ENCODE measurements at places on chromosomes 13 and 19. TPM values are rescaled to one million over a fixed set of nuclear protein-coding genes. Genes with fewer than 3 reads are reported as not detected.

The CD33 gene
- total RNA-seq, result 2.6 TPM

DNA sequence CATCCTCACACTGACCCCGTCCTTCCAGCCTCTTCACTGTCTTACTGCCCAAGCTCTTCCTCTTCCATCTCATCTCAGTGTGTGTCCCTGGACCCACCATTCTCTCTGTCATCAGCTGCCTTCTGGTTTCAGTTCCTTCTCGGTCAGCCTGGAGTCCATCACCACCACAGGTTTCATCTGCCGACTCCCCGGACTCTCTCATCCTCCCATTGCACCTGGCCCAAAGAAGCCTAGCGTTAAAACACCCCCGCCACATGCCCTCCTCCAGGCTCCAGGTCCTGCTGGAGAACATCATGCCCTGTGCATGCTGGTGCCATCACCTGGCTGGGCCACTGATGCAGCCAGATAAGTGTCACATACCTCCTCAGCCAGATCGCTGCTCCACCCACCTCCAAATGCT, 122.1 kb upstream of the GPR12 start:
- no peaks in the 10 kb centered on the region for H3K36me3 ChIP-seq
- no peak for DNase-seq
- no peak overlapping the region for H3K27ac ChIP-seq
- no peak overlapping the region for H3K4me3 ChIP-seq
- H3K4me1 ChIP-seq, result no peaks in the 10 kb centered on the region

DNA sequence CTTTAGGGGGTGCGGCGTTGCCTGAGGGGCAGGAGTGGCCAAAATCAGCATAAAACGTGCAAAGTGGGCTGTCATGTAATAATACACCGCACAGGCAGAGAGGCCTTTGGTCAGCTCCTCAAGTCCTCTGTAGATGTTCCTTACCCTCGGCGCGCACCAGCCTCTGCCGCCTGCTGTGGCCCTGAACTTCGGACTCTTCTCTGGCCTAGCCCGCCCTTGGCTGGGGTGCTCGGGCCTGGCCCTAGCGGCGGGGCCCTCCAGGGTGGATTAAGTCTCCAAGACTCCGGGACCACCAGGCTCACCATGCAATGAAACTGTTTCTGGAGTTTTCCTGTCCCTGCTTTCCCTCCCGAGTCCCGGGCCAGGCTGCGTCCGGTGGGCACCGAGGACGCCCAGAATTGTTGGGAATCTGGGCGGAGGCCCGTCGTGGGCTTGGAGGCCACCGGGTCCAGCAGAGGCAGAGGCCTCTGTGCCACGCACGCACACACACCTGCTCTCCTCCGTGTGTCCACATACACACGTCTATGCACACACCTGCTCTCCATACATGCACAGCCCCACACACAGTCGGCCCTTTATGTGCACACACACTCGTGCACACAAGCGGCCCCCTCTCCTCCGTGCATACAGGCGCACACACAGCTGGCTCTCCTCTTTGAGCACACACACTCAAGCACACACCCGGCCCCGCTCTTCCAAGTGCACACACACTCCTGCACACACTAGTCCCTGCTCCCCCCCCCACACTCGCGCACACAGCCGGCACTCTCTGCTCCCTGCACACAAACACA, 1.5 kb upstream of the TFDP1 start:
- no peak overlapping the region for H3K27ac ChIP-seq
- no peaks in the 10 kb centered on the region for H3K36me3 ChIP-seq
- H3K4me3 ChIP-seq, result no peak overlapping the region
- H3K4me1 ChIP-seq, result peaks cover 10% of the 10 kb centered on the region
- peak; percentile 6 for DNase-seq

The TMEM38A gene
- 1.5 TPM for total RNA-seq

GRCh38 chr19:16293118-16294091, 31.2 kb upstream of the KLF2 start:
- H3K27ac ChIP-seq, result peak overlapping the region; percentile 86
- H3K27me3 ChIP-seq, result no peaks in the 10 kb centered on the region
- peaks cover 14% of the 10 kb centered on the region for H3K4me1 ChIP-seq
- no peaks in the 10 kb centered on the region for H3K36me3 ChIP-seq
- peak; percentile 66 for DNase-seq
- H3K4me3 ChIP-seq, result peak overlapping the region; percentile 30

GRCh38 chr13:99214232-99214631, 13.6 kb downstream of the UBAC2 start:
- no peak overlapping the region for H3K4me3 ChIP-seq
- no peaks in the 10 kb centered on the region for H3K27me3 ChIP-seq
- H3K4me1 ChIP-seq, result peaks cover 27% of the 10 kb centered on the region
- no peak overlapping the region for H3K27ac ChIP-seq
- no peaks in the 10 kb centered on the region for H3K36me3 ChIP-seq
- DNase-seq, result no peak

GRCh38 chr13:30705680-30706079, 29.7 kb upstream of the ALOX5AP start:
- H3K4me3 ChIP-seq, result no peak overlapping the region
- no peaks in the 10 kb centered on the region for H3K27me3 ChIP-seq
- no peaks in the 10 kb centered on the region for H3K4me1 ChIP-seq
- H3K36me3 ChIP-seq, result no peaks in the 10 kb centered on the region

- peaks cover 5% of the 10 kb centered on the region for H3K4me1 ChIP-seq
- H3K27me3 ChIP-seq, result peaks cover 55% of the 10 kb centered on the region
- H3K4me3 ChIP-seq, result peak overlapping the region; percentile 9
- peak; percentile 79 for DNase-seq
- H3K36me3 ChIP-seq, result no peaks in the 10 kb centered on the region
- peak overlapping the region; percentile 77 for H3K27ac ChIP-seq
Observed at GRCh38 chr19:38361633-38362075, 12.7 kb upstream of the PSMD8 start.

The DIRAS1 gene
- not detected for total RNA-seq

DNA sequence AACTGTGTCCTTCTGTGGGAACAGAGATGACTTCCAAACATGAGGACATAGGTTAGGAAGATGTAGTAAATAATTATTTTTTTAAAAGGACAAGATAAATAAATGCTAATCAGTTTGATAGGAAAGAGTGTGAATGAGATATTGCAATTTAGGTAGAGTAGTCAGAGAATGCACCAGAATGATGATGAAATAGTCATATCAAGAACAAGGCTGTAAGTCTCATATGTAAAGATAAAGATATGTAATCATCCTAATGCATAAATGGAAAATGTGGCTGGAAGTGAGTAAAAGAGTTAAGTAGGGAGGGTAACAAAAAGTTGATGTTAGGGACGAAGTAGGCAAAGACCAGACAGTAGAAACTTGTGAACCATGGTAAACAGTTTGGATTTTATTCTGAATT, 1041.7 kb upstream of the MIR17HG start:
- no peak overlapping the region for H3K27ac ChIP-seq
- H3K27me3 ChIP-seq, result no peaks in the 10 kb centered on the region

The SLC17A7 gene
- total RNA-seq, result 1.1 TPM

- H3K4me3 ChIP-seq, result peak overlapping the region; percentile 53
- peak overlapping the region; percentile 9 for H3K27ac ChIP-seq
- no peak for DNase-seq
- peaks cover 7% of the 10 kb centered on the region for H3K4me1 ChIP-seq
- peaks cover 33% of the 10 kb centered on the region for H3K27me3 ChIP-seq
Observed at GRCh38 chr13:23579896-23580683, 9.9 kb downstream of the TNFRSF19 start.

DNA sequence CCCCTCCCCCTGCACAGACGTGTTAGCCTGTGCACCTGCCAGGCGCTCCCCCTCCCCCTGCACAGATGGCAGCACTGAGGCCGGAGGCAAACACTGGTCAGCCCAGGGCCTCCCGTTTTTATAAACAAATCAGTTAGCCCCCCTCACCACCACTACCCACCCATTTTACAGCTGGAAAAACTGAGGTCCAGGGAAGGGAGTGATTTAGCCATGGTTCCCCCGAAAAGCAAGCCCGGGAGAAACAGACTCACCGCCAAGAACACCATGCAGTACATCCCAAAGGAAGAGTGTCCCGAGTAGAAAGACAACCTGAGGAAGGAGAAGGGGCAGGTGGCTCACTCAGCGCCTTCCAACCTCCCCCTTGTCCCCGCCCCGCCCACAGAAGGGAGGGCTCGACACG, 8.7 kb downstream of the PLPP2 start:
- no peak for DNase-seq
- H3K4me1 ChIP-seq, result no peaks in the 10 kb centered on the region
- peaks cover 13% of the 10 kb centered on the region for H3K27me3 ChIP-seq
- H3K36me3 ChIP-seq, result no peaks in the 10 kb centered on the region

The ZNF446 gene
- total RNA-seq, result 54.6 TPM

DNA sequence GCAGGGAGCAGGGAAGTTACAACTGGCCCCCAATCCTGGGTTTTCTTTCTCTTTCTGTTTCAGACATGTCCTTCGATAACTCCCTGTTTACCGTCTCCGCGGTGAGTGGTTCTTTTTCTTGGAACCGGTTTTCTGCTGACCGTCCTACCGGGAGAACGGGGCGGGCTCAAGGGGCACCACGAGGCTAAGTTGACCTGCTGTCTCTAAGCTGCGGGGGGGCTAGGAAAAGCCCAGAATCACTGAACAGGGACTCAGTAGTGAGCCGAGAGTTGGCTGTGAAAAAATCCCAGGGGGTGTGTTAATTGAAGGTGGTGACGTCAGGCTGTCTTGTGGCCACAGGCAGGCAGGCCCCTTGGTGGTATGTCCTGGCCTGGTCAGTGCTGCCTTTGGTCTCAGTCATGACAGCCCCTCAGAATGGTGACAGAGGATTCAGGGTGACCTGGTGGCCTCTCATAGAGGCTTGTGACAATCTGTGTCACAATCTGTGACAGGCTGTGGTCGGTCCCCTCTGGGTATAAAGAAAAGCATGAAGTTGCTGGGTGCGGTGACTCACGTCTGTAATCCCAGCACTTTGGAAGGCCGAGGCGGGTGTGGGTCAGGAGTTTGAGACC, 8.1 kb upstream of the CARM1 start:
- no peak for DNase-seq
- H3K4me1 ChIP-seq, result no peaks in the 10 kb centered on the region
- no peak overlapping the region for H3K27ac ChIP-seq

DNA sequence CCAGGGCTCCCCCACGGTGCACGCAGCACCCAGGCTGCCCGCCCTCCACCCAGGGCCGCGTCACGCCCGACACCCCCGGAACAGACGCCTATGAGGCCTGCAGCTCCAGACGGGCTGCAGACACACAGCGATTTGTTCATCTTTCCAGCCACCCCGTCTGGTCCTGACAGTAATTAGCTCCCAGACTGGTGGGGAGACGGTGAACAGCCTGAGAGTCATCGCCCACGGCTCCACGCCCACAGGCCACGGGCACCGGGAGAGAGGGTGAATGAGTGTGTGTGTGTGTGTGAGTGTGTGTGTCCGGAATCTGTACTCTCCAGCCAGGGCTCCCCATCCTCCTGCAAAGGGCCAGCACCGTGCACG, 18.1 kb downstream of the GADD45B start:
- peak overlapping the region; percentile 89 for H3K27ac ChIP-seq
- H3K27me3 ChIP-seq, result peaks cover 6% of the 10 kb centered on the region
- no peak for DNase-seq
- no peaks in the 10 kb centered on the region for H3K36me3 ChIP-seq

DNA sequence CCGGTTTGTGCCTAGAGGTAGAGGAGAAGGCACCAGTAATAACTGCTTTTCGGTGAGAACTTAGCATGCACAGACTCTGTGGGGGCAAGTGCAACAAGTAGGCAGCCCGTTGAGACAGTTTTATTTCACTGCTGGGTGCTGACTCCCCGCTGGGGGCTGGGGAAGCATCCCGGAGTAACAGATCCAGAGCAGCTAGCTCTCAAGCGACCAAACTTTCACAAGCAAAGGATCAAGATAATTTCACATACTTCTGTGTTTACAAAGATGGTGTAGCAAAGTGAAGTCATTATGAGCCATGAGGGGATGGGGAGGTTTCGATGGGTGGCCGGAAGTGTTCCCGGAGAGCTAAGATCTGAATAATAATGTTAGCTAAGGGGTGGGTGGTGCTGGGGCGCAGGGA, 2.8 kb downstream of the NACC1 start:
- H3K4me1 ChIP-seq, result peaks cover 24% of the 10 kb centered on the region
- no peak overlapping the region for H3K4me3 ChIP-seq
- H3K36me3 ChIP-seq, result no peaks in the 10 kb centered on the region
- no peak overlapping the region for H3K27ac ChIP-seq
- DNase-seq, result no peak

The ZNF737 gene
- 15.9 TPM for total RNA-seq

DNA sequence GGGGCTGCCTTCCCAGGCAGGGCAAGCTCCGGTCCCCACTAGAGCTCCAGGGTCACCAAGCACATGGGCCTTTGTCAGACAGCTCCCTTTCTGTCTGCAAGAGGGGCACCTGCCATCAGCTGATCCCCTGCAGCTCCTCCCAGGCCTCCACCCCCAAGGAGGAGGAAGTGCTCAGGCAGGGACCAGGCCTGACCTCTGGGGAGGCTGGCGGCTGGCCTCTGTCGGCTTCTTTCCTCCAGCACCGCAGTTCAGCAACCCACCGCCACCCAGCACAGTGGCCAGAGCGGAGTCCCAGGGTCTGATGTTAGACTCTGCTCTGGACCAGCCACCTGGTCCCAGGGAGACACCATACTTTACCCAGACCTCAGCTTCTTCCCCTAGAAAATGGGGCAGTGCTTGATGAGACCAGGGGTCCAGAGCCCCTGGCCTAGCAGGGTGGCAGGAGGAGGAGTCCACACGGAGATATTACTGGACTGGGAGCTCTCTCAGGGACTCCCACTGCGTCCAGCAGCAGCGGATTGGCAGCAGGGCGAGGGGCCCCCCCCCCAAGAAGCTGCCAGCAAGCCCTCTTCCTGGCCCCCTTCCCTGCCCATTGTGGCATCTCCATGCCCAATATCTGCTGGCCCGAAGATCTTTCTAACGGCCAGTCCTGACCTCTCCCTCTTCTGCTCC, 24.1 kb downstream of the NKPD1 start:
- peak overlapping the region; percentile 68 for H3K27ac ChIP-seq
- no peak overlapping the region for H3K4me3 ChIP-seq
- H3K36me3 ChIP-seq, result peaks cover under 1% of the 10 kb centered on the region
- no peaks in the 10 kb centered on the region for H3K4me1 ChIP-seq

Data from transverse colon (tissue), 4 donors.